ENCODE measurements at places on chromosomes 5 and 9. TPM values are rescaled to one million over a fixed set of nuclear protein-coding genes. Genes with fewer than 3 reads are reported as not detected.

The C5orf58 gene
- total RNA-seq, result 3.0 TPM

The MARCHF11 gene
- total RNA-seq, result 3.1 TPM

The ARRDC3 gene
- total RNA-seq, result 25.1 TPM

The EXOSC2 gene
- total RNA-seq, result 76.1 TPM

The TRIP13 gene
- 33.7 TPM for total RNA-seq

The SLC27A4 gene
- 23.8 TPM for total RNA-seq

The NPR3 gene
- total RNA-seq, result 0.23 TPM

The DAPK1 gene
- 129 TPM for total RNA-seq

Measured in WTC11 (cell line).